ENCODE measurements at places on chromosomes 5 and 9.

- DNase-seq = no peak
These were observed 58.3 kb downstream of the NIPBL start for GRCh38 chr5:36934740-36935356.

GRCh38 chr9:128986671-128987070, 39.2 kb downstream of the NUP188 start:
- DNase-seq = no peak

DNA sequence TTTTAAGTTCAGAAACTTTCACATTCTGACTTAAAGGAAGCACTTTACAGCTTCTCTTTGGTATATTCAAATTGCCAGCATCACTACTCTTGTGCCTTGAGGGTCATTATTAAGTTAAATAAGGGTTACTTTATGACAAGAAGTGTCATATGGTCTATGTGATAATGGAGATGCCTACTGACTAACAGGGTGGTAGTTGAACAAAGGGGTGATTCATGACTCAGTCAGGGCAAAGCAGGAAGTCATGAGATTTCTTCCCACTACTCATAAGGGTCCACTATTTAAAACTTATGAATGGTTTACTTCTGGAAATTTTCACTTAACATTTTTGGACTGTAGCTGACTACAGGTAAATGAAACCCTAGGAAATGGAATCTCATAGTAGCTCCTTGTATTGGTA, 938.3 kb upstream of the PTPRD start:
- no peak for DNase-seq

DNA sequence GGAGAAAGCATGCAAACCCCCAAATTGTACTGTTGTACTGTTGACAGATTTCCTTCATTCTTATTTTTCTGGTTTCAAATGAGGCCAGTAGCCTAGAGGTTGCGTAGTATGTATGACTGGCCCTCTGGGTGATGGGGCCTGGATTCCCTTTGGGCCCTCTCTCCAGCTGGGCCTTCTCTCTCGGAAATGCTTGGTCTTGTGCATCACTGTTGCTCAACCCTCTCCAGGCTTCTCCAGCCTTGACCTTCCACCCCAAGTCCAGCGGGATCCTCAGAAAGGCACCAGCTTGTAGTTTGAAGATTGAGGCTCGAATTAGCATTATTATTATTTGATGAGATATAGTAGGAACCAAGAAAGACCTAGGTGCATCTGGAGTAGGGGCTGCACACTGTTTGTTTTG, 87.0 kb downstream of the ANGPTL2 start:
- DNase-seq = no peak

GRCh38 chr9:135770203-135770535, 68.2 kb downstream of the KCNT1 start:
- no peak for DNase-seq

- no peak for DNase-seq
These were observed 3.2 kb downstream of the MAP1B start for GRCh38 chr5:72110394-72111013.

DNA sequence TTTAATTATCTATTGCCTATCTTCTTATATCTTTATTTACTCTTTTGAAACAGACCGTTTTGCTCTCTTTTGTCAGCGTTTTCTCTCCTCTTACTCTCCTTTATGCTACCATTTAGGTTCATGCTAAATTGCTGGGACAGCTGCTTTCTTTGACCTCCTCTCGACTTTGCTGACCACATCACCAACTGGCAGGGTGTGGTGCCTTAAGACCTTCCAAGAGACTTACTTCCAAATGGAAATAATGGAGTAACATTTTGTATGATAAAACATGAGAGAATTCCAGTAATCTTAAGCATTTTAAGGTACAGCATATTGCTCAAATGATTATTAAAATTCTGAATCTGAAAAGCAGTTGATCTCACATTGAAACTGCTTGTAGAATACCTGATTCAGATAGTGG, 71.5 kb upstream of the MEF2C start:
- no peak for DNase-seq

GRCh38 chr9:110443866-110444220, 106.2 kb upstream of the TXNDC8 start:
- DNase-seq = no peak

Measured in forelimb muscle (tissue), 1 donor.